ENCODE measurements at places on chromosomes 16 and 17.

- H3K27me3 ChIP-seq, result peaks cover 3% of the 10 kb centered on the region
- no peaks in the 10 kb centered on the region for H3K4me1 ChIP-seq
- no peak overlapping the region for H3K4me3 ChIP-seq
- H3K36me3 ChIP-seq, result no peaks in the 10 kb centered on the region
Observed at GRCh38 chr16:51433599-51433998, 282.5 kb upstream of the SALL1 start.

DNA sequence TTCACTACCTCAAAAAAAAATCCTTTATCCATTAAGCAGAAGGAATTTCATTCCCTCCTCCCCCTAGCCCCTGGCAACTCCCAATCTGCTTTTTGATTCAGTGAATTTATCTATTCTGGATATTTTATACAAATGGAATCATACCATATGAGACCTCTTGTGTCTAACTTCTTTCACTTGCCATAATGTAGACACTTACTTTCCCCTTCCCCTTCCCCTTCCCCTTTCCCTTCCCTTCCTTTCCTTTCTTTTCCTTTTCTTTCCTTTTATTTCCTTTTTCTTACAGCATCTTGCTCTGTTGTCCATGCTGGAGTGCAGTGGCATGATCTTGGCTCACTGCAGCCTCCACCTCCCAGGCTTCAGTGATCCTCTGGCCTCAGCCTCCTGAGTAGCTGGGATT lies 50.5 kb downstream of the PSMD12 start:
- DNase-seq, result no peak
- H3K27ac ChIP-seq, result no peak overlapping the region
- H3K27me3 ChIP-seq, result no peaks in the 10 kb centered on the region
- no peaks in the 10 kb centered on the region for H3K36me3 ChIP-seq
- no peaks in the 10 kb centered on the region for H3K4me1 ChIP-seq
- H3K4me3 ChIP-seq, result no peak overlapping the region

GRCh38 chr17:2892305-2892971 lies 96.2 kb downstream of the RAP1GAP2 start:
- H3K4me1 ChIP-seq, result peaks cover 10% of the 10 kb centered on the region
- peaks cover 2% of the 10 kb centered on the region for H3K36me3 ChIP-seq
- no peak for DNase-seq
- H3K4me3 ChIP-seq, result no peak overlapping the region

- H3K27ac ChIP-seq, result no peak overlapping the region
- H3K4me3 ChIP-seq, result no peak overlapping the region
- peaks cover 35% of the 10 kb centered on the region for H3K4me1 ChIP-seq
Observed at GRCh38 chr17:19338031-19338990, 24.2 kb downstream of the B9D1 start.

DNA sequence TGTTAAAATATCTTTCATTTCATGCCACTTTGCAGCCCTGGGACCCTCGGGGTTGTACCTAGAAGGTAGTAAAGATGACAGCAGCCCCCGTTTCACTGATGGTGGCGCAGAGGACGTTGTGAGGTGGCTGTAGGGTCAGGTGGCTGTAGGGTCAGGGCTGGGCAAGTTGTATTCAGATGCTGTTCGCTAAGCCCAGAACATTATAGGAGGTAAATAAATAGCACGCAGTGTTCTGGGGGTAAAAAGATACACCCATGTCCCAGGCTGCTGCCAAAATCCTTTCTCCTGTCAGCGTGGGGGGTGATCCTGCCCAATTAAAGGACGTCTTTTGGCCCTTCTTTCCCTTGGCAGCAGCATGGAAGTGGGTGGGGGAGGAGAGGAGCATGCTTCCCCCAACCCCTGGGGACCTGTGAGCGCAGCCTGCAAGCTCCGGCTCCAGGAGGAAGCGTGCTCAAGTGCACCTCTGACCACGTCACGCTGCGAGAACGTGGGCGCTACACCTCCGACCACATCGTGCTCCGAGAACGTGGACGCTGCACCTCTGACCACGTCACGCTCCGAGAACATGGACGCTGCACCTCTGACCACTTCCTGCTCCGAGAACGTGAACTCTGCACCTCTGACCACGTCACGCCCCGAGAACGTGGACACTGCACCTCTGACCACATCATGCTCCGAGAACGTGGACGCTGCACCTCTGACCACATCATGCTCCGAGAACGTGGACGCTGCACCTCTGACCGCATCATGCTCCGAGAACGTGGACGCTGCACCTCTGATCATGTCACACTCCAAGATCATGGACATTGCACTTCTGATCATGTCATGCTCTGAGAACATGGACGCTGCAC lies 182.1 kb downstream of the RPTOR start:
- no peak for DNase-seq
- H3K27ac ChIP-seq, result peak overlapping the region; percentile 90
- peaks cover 1% of the 10 kb centered on the region for H3K36me3 ChIP-seq
- peaks cover 57% of the 10 kb centered on the region for H3K4me1 ChIP-seq
- H3K4me3 ChIP-seq, result no peak overlapping the region

DNA sequence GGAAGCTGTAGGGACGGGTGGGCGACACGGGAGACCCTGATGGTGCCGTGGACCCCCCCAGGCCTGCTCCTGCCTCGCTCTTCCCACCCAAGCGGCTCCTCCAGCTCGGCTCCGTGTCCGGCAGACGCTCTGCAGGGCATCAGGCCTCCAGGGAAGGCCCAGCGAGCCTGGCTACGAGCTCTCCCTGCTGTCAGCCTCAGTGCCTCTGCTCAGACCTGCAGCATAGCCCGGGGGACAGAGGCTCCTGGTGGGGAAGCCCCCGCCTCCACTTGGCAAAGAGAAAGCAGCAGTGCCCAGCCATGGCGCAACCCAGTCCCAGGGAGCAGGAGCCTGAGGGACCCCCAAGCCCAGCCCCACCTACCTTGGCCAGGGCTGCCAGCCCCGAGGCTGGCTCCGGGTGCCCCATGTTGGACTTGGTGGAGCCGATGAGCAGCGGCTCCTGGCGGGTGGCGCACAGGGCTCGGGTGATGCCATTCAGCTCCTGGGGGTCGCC lies 5.9 kb downstream of the FASN start:
- DNase-seq, result no peak
- peaks cover 9% of the 10 kb centered on the region for H3K36me3 ChIP-seq
- H3K4me1 ChIP-seq, result peaks cover 14% of the 10 kb centered on the region
- no peak overlapping the region for H3K27ac ChIP-seq
- no peaks in the 10 kb centered on the region for H3K27me3 ChIP-seq

Data from chondrocyte (in vitro differentiated cells).